Stimulated activated CD8-positive, alpha-beta memory T cell treated with anti-CD3 and anti-CD28 coated beads, Interleukin-7, amount 100 ng/mL, for 1 hour (primary cell): ENCODE measurements at places on chromosomes 12 and 14.
A peak's percentile ranks its signal among the peaks of the same experiment; 100 is the strongest.

- DNase-seq = no peak
Measured at GRCh38 chr14:93132472-93133065, 16.8 kb upstream of the ITPK1 start.

DNA sequence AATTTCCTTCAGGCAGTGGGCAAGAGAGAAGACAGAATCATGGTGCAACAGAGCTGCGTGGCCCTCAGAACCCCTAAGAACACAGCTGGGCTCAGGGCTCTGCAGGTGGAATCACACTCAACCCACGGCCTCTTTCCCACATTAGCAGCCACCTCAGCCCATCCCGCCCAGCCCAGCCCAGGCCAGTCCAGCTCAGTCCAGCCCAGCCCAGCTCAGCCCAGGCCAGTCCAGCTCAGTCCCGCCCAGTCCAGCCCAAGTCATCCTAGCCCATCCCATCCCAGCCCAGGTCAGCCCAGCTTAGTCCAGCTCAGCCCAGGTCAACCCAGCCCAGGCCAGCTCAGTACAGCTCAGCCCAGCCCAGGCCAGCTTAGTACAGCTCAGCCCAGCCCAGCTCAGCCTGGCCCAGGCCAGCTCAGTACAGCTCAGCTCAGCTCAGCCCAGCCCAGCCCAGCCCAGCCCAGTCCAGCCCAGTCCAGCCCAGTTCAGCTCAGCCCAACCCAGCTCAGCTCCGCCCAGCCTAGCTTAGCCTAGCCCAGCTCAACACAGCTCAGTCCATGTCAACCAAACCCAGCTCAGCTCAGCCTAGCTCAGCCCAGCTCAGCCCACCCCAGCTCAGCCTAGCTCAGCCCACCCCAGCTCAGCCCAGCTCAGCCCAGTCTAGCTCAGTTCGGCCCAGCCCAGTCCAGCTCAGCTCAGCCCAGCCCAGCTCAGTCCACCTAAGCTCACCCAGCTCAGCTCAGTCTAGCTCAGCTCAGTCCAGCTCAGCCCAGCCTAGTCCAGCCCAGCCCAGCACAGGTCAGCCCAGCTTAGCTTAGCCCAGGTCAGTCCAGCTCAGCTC lies 183.1 kb downstream of the TMEM121 start:
- DNase-seq = no peak

DNA sequence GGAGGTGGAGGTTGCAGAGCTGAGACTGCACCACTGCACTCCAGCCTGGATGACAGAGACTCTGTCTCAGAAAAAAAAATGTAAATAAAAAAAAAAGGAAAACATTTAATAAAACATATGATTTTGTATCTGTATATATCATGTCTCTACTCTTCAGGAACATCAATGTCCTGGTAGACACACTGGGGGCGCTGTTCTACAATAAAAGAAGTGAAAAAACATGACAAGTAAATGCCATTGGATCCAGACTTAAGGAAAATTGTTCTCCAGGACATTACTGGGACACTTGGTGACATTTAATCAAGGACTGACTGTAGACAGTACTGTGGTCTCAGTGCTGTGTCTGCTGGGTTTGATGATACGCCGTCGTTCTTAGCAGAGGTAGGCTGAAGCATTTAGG lies 15.5 kb upstream of the KLC1 start:
- no peak for DNase-seq

GRCh38 chr14:102827716-102828115 lies 50.5 kb downstream of the TRAF3 start:
- DNase-seq = no peak

DNA sequence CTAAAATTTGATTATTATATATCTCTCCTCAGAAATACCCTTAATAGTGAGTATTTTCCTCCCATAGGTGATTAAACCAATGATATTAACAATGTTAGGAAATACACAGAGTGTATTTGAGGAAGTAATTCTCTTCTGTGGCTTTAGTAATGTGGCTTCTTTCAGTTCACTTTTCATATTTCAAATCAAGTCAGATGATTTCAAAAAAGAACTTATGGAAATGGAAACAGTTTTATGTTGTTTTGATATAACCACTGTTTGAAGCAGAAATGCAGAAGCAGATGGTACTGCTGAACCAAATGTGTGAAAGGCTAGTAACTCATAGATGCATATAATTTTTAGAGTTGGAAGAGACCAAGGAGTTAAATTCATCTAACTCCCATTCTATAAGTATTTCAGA lies 1.9 kb upstream of the GPR33 start:
- DNase-seq = no peak

DNA sequence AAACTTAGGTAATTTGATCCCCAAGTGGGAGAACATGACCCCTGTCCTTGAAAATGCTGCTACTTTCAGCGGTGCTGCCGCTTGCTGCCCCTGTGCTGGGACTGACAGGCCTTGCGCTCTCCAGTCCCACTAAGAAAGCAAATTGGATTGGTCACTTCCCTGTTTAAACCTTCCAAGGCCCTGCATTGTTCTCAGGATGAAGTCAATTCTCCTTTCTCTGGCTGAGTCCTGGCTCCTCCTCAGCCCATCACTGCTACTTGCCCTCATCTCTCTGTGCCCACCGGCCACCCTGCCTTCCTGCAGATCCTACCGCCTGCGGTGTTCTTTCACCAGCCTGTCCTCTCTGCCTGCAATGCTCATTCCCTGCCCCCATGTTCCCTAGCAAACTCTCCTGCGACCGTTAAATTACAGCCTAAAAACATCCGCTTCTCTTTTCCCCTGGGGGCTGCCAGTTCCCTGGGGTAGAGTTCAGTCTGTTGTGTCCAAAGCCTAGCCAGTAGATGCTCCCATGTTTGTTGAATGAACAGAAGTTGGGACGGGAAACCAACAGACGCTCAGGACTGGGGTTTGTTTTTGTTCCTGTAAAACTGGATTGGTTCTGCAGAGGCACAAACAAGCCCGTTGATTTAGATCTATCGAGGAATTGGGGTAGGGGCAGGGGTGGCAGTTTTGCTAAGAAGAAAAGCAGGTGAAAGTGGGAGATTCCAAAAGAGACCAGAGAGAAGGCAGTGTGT lies 127.3 kb upstream of the HIF1A start:
- no peak for DNase-seq

- no peak for DNase-seq
Measured at GRCh38 chr12:100567945-100568344, 5.5 kb upstream of the GAS2L3 start.

- no peak for DNase-seq
Measured at GRCh38 chr12:70402597-70402996, 36.5 kb downstream of the KCNMB4 start.

- DNase-seq = peak; percentile 18
Measured at GRCh38 chr14:62117010-62117750, 355.0 kb downstream of the SNAPC1 start.

DNA sequence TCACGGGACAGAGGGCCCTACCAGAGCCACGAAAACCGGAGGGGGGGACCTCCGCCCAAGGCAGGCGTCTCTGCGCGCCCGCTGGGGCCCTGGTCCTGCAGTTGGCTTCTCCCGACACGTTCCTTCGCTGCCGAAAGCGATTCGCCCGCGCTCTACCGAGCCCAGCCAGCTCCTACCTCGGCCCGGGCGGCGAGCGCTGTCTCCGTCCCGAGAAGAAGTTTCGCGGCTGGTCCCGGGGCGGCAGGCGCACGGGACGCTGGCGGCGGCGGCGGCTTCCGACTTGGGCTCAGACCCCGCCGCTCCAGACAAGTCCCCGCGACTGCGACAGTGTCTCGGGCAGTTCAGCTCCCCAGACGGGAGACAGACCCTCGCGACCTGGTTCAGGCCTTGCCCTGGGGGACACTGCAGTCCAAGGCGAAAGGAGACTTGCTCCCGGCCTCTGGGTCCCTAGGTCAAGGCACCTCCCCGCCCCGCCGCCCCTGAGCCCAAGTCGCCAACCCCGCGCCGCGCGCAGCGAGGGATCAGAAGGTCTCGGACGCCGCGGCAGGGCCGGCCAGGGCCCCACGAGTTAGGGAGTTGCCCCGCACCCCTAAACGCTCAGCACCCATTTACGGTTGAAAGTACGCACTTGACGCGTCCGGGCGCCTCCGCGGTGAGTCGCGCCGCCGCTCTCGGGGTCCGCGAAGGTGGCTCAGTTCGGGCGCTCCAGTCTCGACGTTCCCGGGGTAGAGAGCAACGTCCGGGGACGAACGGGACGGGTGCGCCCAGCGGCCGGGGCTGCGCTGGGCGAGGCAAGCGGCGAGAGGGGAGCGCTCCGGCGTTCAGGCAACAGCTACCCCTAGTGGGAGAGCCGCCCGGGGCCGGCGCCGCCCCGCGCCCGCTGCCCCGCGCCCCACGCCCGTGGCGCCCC lies 1.4 kb upstream of the DIO3 start:
- no peak for DNase-seq

DNA sequence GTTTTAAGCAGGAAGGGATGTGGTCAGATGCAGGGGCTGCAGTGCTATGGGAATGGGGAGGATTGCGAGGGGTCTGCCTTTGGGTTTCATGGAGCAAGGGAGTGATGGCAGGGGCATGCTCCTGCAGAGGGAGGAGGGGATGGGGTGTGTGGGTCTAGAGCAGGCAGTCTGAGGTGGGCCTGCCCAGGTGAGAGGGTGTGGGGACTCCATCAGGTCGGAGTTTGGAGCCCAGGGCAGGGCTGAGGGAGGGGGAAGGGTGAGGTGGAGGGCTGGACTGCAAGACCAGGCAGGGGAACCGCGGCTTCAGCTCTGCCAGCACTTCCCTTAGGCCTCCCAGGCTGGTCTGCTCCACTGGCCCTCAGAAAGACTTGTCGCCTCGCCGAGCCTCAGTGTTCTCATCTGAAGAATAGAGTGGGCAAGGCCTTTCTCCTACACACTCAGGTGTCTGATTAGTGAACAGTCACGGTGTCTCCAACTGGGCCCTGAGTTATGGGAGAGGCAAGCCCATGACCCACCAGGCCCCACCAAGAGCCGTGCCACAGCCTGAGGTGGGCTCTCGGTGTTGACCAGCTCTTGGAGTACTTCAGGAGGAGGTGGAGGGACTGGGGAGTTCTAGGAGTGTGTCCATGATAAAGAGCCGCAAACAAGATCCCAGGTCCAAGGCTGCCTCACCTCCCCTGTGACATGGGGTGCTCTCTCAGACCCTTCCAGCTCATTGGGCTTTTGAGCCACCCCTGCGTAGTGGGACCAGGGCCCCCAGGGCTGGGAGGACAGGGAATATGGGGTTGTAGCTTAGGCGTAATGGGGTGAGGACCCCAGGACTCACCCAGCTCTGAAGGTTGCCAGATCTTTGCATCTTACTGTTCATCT lies 20.1 kb upstream of the KRT80 start:
- no peak for DNase-seq

DNA sequence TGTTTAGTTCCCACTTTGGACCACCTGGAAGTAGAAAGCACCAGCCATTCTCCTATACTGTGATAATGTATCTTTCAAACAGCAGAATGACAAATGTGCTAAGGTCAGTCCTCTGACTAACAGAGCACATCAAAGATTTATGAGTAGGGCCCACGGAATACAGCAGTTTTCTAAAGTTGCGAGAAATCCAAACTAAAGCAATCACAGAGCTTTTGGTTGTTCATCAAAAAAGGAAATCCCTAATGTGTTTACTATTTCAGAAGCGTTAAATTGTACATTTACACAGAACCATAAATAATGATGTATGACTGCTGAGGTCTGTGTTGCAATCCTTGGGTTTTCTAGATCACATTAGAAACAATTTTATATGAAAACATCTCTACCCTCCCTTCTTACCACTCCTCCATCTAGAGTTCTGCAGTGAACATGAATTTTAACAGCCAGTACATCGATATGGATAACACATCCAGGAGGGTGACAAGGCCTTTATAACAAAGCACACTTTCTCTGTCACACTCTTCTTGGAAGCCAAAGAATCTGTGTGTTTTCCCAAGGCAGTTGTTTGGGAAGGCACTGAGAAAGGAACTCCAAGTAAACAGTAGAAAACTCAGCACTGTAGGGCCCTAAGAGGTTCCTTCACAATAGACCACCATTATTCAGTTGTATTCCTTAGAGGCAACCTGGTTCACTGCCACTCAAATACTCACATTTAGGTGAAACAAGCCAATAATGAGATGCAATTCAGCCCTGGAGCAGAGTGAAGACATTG lies 7.3 kb downstream of the KITLG start:
- DNase-seq = no peak

GRCh38 chr14:34629344-34629656 lies 648 bp downstream of the SNX6 start:
- no peak for DNase-seq

GRCh38 chr12:13197032-13197431 lies 506 bp downstream of the EMP1 start:
- DNase-seq = no peak
